ENCODE measurements at places on chromosomes 16 and 17.

- no peak for DNase-seq
Observed at GRCh38 chr16:1650131-1650530, 27.9 kb upstream of the JPT2 start.

DNA sequence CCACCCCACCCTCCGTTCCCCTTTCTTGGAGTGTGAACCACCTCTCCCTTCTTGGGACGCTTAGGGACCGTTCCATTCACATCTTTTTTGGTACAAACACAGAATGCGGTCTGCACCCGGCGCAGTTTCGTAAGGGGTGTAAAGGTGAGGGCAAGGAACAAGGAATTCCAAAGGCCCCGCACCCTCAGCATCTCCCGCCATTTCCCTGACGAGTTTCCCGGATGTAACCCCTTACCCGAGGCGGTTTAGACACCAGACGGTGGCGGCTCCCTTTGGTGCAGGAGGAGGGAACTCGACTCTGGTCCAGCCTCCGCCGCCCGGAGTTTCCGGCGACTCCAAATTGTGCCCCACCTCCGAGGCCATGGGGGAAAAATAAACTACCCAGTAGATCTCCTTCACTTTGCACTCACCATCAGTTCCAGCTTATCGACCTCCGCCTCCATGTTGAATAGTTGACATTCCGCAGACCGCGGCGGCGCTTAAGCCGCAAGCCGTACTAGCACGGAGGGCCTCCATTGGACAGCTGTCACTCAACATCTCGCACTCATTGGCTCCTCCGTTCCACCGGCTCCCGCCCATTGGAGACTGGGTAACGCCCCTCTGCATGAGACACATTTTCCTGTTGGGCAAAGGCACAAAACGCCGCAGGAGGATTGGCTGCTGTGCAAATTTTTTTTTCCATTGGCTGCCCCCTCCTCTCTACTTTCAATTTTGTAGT is at the start of gene SKA2:
TSS of gene SKA2 (minus strand) at position 466 of the 718 bp plus-strand sequence. CDS start at position 443, 23 bp downstream.
- DNase-seq: peak; percentile 97

DNA sequence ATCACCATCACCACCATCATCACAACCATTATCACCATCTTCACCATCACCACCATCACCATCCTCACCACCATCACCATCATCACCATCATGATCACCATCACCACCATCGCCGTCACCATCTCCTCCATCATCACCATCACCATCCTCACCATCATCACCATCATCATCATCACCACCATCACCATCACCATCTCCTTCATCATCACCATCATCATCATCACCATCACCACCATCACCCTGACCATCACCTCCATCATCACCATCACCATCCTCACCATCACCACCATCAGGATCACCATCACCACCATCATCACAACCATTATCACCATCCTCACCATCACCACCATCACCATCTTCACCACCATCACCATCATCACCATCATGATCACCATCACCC is 14.1 kb downstream of the SCNN1B start:
- no peak for DNase-seq

DNA sequence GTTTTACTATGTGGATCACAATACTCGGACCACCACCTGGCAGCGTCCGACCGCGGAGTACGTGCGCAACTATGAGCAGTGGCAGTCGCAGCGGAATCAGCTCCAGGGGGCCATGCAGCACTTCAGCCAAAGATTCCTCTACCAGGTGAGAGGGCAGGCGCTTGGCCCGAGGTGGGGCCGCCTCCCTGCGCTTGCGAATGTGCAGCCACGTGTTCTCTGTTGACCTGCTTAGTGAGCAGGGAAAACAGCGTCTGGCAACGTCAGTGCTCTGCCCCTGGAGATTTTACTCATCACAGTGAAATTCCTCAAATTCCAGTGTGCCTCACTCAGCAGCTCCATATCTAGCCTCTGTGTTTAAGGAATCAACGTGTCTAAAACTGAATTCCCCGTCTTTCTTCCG is 33.4 kb upstream of the CLEC18A start:
- DNase-seq: peak; percentile 86

DNA sequence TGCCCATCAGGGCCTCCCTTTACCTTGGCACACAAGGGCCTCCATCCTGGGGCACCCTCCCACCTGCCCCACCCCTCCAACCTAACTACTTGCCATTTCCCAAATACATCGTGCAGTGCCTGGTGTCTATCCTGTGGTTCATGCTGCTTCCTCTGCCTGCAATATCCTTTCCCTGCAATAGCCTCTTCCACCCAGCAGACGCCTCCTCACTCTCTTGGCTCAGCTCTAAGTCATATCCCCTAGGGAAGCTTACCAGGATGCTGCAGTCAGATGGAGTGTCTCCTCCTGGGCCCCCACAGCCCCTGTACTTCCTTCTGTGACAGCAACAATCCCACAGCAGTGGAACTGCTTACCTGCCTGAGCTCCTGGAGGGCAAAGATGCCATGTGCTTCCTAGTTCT is 36.7 kb downstream of the CCDC182 start:
- no peak for DNase-seq

DNA sequence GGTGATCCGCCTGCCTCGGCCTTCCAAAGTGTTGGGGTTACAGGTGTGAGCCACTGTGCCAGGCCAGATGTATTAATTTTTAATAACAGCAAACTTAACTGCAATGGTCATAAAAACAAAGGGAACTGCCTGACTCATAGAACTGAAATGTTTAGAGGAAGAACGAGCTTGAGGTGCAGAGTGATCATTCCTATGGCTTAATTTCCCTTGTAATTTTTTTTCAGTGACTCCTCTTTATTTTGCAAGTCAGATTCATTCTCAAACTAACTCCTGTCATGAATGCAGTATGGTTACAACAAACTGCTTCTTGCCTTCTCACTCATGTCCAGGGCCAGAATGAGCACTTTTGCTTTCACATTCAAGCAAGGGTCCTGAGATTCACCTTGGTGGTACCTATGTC is 231.3 kb downstream of the HAPSTR1 start:
- no peak for DNase-seq

DNA sequence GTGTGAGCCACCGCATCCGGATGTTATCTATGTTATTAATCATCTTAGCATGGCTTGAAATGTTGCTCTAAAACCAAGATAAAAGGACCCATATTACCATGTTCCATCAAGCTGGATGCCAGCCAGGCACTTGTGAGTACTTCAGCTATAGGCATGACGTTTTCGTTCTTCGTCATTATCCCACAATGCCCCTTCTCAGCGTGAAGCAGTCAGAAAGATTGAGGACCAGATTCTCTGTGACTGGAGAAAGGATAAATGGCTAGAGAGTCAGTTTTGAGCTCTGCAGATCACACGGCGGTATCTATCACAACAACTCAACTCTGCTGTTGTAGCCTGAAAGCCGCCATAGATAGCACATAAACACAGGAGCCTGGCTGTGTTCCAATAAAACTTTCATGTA is 29.8 kb upstream of the LCMT1 start:
- no peak for DNase-seq

GRCh38 chr16:88983165-88983564 is 6.2 kb upstream of the CBFA2T3 start:
- no peak for DNase-seq

- no peak for DNase-seq
Observed at GRCh38 chr17:59826706-59827453, 65.9 kb downstream of the TUBD1 start.

DNA sequence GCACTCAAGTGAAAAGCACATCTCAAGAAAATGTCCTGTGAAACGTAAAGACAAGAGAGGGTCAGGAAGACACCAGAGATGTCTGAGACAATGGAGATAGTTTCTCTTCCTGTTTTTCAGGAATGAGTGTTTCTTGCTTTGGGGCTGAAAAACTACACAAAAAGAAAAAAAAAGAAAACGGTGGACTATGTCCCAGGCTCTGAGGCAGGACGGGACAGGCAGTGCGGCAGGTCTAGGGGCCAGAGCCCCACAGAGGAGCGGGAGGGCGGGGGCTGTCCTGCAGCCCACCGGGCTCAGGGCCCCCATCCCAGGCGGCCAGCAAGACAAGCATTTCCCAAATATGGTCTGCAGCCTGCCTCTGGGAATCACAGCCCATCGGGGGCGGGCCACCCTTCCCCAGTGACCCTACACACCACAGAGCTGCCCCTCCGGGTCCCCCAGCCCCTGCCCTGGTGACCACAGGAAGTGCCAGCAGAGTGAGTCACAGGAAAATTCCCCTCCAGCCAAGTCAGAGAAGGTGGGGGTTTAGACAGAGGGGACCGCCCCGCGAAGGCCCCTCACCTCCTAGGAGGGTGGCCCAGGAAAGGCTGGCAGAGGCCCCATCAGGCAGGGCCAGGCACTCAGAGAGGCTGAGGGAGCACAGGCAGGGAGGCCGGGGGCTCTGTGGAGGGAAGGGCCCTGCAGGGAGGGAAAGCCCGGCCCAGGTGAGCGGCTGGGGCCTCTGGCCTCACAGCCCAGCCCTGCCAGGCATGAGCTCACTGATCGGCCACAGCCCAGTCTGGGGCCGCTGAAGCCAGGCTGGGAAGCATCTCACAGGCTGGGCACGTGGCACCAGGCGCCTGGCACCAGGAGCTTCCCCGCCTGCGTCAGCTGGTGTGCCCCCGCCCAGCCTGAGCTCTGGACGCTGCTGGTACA is 6.3 kb downstream of the BCAR1 start:
- peak; percentile 85 for DNase-seq

DNA sequence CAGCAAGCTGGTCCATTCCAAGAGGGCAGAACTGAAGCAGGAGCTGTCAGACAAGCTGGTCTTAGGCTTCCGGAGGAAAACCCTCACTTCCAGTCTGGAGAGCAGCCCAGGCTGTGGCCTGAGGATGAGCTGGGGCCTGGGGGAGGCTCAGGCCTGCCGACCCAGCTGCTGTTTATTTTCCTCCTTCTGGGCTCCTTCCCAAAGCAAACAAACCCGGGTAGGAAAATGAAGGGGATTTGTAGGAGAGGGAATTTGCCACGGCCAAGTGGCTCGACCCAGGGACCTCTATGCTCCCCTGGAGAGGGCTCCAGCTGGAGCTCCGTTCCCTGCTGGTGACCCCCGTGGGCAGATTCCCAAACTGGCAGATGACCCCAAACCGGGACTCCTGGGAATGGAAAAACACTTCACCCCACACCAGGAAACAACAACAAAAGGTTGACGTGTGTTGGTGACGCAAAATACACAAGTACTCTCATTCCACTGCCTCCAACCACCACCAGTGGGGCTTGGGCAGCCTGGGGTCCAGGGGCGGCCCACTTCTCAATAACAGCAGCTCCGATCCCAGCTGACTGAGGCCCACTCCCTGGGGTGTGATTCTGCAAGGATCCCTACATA is 8.8 kb downstream of the JUP start:
- DNase-seq: peak; percentile 88

- peak; percentile 28 for DNase-seq
Observed at GRCh38 chr16:67148221-67148620, 2.6 kb downstream of the B3GNT9 start.

DNA sequence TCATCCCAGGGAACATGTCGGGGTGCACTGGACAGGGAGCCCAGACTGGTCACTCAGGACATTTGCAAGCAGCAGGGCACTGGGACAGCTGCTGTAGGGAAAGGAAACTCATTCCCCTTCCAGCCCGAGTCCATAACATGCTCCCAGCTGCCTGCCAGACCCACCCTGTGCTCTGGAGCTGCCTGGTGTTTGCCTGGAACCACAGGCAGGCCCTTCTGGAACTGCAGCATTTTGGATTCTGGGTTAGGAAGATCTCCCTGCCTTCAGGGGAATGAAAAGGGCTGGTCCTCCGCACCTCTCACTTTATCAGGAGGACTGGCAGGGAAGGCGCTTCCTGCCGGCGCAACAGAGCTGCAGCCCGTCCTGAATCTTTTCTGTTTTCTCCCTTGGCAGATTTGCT is 41.2 kb downstream of the MEAK7 start:
- DNase-seq: peak; percentile 27

GRCh38 chr17:49200423-49201083 is 9.8 kb downstream of the GNGT2 start:
- DNase-seq: no peak

DNA sequence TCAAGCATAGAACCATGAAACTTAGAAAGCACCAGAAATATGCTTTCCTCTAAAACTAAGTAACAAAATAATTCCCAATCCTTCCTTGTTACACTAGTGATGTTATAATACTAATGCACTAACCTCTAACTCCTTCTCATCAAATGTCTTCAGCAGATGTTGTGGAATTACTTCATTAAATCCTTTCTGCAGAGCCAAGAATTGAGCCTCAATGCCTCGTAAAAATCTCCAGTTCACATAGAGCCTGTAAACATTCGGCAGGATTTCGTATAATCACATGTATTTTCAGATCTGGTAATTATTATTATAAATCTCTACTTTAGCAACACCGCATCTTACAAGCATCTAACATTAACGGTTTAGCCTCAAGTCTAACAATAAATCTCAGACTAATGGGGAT is 44.7 kb downstream of the CEP95 start:
- DNase-seq: no peak

- DNase-seq: no peak
Observed at GRCh38 chr17:78072961-78073360, 55.6 kb downstream of the TMC6 start.

DNA sequence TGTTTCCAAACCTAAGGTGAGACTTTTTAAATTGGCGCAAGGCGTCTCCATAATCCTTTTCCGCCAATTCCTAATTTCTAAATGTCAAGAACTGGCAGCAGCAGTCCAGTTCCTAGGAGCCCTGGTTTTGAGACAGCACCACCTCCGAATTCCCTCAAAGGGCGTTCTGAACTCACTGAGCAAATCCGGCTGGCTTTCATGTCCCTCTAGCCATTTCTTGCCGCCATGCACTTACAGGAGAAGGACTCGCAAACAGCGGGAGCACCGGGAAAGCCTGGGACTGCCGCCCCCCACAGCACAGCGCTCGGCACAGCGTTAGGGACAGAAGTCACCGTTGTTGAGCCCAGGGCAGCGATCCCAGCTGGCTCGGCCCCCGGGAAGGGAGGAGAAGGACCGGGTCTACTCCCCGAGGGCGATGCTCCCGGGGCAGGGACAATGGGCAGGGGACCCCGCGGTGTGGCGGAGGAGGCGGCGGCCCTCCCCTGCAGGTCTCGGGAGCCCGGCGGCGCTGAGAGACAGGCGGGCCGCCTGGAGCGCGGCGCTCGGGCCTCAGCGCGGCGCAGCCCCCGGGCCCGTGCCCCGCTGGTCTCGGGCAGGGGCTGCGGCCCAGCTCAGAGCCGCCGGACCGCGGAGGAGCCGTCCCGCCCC is 545 bp downstream of the ARHGAP17 start:
- DNase-seq: peak; percentile 72

- no peak for DNase-seq
Observed at GRCh38 chr17:37710344-37710886, 34.4 kb downstream of the HNF1B start.

- DNase-seq: no peak
Observed at GRCh38 chr16:4298761-4299522, 16.9 kb upstream of the GLIS2 start.

GRCh38 chr16:79995315-79995714 is 394.8 kb upstream of the MAF start:
- no peak for DNase-seq
